Skin of body (tissue), 3 donors: ENCODE measurements at places on chromosomes 6 and 20.

DNA sequence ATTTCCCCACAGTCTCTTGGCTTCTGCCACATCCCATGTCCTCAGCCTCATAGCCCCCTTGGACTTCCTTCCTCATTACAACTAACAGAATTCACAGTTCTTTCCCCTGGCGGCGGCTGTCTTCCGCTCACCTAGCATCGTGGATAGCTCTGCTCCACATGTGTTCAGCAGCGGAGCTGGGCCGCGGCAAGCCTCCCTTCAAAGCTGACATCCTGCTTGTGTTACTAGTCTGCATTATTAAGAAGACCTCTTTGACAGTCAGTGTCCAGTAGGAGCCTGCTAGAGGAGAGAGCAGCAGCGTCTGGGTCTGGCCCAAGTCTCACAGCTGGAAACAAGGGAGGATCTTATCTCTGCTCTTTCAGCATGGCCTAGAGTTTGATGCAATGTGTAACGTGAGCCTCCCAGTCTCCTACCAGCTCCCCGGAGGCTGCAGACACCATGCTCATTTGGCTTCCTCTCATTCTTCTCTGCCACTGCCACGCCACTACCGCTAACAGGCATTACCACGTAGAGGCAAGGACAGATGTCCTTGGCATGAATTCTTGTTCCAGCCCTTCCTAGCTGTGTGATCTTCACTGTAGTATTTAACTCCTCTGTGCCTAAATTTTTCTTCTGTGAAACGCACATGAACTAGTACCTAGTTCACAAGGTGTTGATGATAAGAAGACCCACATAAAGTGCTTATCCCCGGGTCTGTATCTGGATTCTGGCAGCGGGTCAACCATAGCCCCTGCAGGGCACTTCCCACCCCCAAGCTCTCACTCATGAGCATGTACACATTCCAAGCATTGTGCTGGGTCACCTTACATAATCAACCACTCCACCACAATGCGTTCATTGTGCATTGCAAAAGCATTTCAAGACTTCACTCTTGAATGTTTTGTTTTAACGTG lies 107.1 kb upstream of the BACH2 start:
- DNase-seq = peak; percentile 27

GRCh38 chr6:150967910-150968309 lies 102.4 kb downstream of the MTHFD1L start:
- no peak for DNase-seq

DNA sequence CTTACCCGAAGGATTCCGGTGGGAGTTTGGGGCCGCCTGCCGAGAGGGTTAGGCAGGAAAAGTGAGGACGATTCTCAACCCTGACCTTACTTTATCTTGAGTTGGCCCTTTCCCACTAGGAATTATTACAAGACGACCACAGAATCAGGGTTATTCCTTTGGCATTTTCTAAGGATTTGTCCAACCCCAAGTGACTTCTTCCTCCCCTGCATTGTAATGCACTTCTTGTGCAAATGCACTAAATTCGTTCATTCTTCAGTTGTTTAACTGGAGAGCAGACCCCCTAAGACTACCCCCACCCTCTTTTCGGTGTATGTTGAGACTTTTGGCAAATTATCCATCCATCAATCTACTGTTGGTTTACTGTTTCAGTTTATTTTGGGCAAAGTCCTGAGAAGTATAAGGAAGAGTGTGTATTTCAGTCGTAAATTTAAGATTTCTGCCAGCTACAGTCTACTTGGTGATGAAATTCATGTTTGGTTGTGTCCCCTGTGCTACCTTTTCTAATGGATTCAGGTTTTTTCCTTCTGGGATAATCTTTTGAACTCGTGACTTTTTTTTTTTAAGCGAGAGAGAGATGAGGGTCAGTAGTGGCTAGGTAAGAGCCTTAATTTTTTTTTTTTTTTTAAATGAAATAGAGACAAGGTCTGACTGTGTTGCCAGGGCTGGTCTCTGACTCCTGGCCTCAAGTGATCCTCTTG lies 611 bp upstream of the TMEM217 start:
- no peak for DNase-seq

- no peak for DNase-seq
Observed at GRCh38 chr6:16688436-16688835, 72.8 kb downstream of the ATXN1 start.

- no peak for DNase-seq
Observed at GRCh38 chr6:168130168-168130696, 51.2 kb upstream of the FRMD1 start.

- DNase-seq = no peak
Observed at GRCh38 chr6:90109141-90109540, 187.5 kb downstream of the BACH2 start.

DNA sequence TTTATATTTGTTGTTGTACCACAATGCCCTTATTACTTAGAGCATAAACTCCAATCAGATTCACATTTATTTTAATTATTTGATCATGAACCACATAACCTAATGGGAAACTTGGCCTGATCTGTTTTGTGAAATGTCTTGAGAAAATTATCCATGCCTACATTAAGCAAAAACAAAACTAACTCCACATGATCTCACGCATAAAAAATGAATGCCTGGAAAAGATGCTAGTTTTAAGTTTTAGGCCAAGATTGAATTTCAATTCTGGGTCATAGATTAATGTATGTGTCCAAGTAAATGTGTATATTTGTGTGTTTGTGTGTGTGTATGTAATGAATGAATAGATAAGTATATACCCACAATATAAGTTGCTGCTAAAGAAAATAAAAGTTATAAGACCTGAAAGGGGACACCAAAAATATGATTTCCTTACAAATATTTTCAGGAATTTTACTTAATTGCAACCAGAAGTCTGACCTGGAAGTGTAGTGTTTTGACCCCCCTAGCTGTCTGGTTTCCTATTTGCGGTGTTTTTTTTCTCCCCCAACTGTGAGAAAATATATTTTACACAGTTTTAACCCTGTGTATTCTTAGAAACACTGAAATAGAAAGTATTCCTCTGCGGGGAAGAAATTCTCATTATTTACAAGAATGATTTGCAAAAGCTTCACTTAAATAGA lies 97.2 kb downstream of the JAG1 start:
- DNase-seq = peak; percentile 43

- no peak for DNase-seq
Observed at GRCh38 chr6:9398767-9399373, 963.5 kb upstream of the SLC35B3 start.

DNA sequence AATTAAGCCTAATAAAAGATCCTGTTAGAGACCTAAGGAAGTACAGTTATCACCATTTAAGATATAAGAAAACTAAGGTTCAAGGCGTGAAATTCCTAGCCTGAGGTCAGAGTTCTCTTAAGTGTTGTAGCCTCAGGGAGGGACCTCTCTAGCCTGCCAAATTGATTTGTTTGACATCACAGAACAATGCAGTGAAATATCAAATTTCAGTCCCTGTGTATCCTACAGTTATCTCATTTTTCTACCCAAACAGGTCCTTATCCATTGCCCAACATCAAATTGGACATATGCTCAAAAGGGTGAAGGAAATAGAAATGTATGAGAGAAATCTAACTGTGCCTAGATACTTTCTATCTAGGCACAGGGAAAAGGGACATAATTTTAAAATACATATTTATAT lies 63.0 kb downstream of the NCOA7 start:
- DNase-seq = no peak

DNA sequence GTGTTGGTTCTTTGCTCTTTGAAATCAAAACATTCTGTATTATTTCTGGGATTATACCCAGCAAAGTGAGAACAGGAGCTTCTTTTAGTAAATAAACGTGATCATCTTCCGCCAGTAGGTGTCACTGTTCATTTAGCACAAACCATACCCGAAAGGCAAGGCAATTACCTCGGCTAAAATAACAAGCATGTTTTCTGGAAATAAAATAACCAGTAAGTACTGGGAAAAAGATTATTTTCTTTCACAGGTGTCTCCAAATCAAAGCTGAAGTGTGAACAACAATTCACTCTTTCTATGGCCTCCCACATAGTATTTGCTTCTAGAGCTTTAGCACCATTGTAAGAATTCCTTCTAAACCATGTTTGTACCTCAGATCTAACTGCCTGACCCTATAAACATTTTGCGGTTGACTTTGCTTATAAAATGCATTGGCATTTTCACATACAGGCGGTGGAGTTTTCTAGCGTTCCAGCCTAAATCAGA lies 144.6 kb upstream of the AGPAT4 start:
- peak; percentile 75 for DNase-seq
